ENCODE measurements at places on chromosomes 6 and 20.
A peak's percentile ranks its signal among the peaks of the same experiment; 100 is the strongest.

DNA sequence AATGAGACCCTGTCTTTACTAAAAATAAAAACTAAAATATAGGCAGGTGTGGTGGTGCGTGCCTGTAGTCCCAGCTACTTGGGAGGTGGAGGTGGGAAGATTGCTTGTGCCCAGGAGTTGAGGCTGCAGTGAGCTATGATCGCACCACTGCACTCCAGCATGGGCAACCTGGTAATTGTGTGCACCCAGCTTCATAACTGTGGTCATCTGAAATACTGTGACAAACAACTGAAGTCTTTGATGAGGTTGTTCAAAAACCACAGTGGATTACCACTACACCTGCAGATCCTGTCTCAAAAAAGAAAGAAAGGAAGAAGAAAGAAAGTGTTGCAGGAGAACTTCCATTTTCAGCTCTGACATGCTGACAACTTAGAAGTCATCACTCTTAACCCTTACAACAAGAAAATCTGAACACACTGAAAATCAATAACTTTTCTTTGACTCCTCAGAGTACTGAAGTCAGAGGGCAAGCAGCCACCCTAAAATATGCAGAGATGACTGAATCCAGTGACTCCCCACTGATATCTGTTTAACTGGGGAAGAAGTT, 13.8 kb upstream of the ZBP1 start:
- DNase-seq, result no peak

DNA sequence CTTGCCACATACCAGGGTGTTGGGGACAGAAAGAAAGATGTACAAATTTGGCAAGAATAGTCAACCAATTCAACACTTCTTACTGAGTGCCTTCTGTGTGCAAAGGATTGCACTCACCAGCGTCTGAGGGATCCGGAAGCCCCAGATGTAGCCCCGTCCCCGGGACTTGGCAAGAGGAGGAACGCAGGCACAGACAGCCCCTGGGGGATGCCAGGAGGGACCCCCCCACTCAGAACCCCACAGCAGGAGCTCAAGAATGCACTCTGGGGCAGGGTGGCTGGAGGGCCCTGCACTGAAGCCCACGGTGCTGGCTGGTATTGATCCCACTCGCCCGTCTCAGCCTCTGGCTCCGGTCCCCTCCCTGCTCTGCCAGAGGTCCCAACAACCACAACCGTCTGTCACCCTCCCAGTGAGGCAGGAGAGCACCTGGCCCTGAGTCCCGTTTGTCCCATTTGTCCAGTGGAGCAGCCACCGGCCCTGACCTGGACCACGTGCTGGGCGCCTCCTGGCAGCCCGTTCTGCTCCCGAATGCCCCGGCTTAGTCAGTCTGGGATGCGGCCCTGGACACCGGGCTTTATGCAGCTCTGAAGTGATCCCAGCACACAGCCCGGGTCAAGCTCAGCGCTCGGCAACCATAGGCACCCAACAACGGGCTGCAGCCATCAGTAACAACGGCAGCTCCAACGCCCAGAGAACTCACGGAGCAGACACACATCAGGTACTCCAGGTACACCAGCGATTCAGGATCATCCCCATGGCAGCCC, 128.7 kb downstream of the DLL1 start:
- DNase-seq, result no peak

GRCh38 chr20:44135417-44136204, 51.4 kb downstream of the JPH2 start:
- no peak for DNase-seq

GRCh38 chr6:167034056-167034455, 34.9 kb downstream of the CEP43 start:
- no peak for DNase-seq

DNA sequence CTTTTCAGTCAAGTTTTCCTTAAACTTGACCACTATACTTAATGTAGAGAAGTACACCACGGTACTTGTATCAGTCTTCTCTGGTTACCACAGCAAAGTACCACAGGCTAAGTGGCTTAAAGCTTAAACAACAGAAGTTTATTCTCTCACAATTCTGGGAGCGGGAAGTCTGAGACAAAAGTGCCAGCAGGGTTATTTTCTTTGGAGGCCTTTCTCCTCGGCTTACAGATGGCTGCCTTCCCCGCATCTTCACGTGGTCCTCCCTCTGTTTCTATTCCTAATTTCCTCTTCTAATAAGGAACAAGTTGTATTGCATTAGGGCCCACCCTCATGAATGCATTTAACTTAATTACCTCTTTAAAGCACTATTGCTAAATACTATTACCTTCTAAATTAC, 258.0 kb downstream of the PLCB1 start:
- DNase-seq, result no peak

DNA sequence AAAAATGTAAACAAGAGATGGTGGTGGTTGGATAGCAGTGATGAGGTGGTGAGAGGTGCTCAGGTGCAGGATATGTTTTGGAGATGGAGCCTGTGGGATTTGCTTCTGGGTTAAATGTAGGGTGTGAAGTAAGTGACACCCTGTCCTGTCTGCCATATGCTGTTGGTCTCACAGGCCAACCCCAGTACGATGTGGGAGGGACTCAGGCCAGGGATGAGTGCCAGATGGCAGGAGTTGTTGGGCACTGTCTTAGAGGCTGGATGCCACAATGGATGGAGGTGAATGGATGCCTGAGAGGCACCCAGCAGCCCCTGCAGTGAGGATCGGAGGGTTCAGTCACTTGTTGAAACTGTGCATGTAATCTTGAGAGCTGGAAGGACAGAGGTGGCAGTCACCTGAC, 259.3 kb downstream of the NRN1 start:
- DNase-seq, result no peak

DNA sequence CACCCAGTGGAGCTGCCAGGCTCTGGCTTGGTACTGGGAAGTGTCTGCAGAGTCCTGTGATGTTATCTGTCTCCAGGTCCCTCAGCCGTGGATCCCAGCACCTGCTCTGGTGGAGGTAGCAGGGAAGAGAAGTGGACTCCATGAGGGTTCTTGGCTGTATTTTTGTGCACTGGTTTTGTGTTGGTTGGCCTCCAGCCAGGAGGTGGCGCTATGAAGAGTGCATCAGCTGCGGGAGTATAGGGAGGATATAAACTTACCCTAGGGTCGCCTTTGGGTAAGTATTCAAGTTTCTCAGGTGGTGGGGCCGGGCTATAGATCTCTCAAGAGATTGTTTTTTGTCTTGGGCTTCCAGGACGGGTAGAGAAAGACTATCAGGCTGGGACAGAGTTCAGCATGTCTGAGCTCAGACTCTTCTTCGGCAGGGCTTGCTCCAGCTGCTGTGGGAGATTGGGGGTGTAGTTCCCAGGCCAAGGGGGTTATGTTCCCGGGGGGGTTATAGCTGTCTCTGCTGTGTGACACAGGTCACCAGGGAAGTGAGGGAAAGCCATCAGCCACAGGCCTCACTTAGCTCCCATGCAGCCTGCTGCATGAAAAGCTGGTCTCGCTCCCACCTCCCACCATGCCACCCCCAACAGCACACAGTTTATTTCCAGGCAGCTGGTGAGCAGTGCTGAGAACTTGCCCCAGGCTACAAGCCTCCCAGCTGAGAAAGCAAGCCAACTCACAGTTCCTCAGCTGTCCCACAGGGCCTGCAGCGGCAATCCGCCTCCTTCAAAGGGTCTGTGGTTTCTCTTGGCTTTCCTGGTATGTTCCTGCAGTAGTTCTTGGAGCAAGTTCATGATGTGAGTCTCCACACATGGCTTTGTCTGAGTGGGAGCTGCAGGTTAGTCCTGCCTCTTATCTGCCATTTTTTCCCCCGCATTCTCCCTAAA, 115.7 kb downstream of the AIG1 start:
- no peak for DNase-seq

- no peak for DNase-seq
Observed at GRCh38 chr6:144637541-144637940, 352.4 kb downstream of the UTRN start.

- no peak for DNase-seq
Observed at GRCh38 chr6:141641406-141641805, 491.3 kb upstream of the GJE1 start.

DNA sequence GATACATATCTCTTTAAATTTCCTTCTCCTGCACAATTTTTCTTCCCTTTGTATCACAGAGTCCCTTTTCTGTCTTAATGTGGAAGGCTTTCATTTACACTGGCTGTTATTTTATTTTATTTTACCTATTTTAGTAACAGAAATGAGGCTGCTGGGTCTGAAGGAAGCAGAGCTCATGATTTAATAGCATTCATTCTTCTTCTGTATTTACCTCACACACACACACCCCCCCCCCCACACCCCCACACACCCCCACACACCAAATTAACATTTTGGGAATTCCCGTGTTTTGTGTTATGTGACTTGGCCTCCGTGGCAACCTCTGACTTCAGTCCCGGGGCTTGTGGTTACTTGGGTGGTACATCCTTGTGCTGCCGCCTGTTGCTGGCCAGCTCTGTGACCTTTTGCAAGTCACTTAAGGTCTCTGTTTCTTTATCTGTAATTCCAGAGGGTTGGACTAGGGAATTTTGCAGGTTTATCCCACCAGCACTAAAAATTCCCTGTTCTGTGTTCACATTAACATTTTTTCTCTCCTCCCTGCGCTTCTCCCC, 108.8 kb downstream of the TIAM2 start:
- DNase-seq, result no peak

DNA sequence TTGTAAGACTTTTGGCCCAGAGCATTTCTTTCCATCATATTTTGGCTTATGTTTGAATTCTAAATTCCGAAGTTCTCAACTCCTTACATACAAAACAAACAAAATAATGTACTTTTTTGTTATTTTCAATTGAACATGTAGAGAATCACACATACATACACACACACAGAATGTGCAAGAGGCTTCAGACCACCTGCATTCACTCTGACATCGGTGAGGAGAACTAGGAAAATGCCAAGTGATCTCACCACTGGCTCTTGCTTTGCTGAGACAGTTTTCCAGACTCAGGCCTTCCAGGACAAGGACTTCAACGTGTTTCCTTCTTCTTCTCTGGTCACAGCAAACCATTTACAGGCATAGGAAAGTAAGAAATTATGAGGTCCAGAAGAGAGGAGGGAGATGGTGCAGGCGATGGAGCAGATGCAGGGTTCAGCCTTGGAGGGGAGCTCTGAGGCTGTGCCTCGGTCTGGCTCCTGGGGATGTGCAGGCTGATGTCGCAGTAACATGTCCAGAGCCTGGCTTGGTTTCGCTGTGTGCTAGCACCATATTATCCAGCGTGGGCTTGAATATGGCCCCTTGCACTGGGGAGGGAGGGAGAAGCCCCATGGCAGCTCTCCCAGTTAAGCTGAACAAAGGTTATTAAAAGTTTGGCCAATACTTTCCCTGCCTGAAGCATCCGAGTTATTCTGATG, 93.4 kb downstream of the DACT2 start:
- peak; percentile 41 for DNase-seq

- DNase-seq, result no peak
Observed at GRCh38 chr6:43086022-43086658, 10.0 kb downstream of the PTK7 start.

- no peak for DNase-seq
Observed at GRCh38 chr6:138044458-138044857, 62.8 kb downstream of the PERP start.

DNA sequence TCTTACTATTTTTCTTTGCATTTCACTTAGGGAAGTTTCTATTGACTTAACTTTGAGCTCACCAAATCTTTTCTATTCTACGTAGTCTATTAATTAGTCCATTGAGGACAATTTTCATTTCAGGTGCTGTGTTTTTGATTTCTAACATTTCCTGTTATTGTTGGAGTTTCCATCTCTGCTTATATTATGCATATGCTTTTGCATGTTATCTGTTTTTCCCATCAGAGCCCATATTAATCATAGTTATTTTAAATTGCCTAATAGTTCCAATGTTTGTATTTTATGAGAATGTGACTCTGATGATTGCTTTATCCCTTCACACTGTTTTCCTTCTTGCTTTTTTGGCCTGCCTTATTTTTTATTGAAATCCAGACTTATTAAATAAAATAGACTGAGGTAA, 414.5 kb upstream of the OPRM1 start:
- no peak for DNase-seq

DNA sequence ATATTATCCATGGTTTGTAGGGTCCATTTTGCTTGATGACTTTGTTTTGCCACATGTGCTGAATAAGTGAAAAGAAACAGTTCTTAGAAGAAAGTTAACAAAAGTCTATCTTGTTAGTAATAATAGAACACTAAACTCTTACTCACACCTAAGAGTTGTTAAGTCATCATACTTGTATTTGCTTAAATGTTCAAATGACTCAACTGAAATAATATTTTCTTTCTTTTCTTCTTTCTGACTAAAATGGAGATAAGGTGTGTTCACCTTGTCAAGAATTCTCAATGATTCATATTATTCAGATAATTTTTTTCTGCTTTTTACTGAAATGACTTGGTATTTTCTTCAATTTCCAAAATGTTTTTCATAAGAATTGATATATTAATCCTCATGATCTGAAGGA, 327.2 kb downstream of the HTR1B start:
- no peak for DNase-seq

GRCh38 chr6:139373154-139373927, 1.1 kb downstream of the CITED2 start:
- DNase-seq, result no peak

DNA sequence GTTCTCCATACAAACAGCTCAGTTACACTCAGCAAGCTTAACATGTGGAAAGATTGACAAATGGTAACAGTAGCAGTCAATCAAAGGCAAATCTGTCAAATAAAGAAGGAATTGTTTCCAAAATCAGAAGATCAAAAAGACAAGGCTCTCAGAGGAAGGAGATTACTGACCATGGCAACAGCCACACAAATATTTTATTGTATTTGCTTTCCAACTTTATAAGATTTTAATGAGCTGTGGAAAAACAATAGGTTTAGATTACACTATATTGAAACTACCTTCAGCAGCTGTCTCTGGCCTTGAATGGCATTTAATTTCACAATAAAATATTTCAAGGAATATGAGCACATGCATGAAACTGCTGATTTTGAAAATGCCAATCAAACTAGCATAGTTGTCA, 1143.9 kb upstream of the GJE1 start:
- no peak for DNase-seq

DNA sequence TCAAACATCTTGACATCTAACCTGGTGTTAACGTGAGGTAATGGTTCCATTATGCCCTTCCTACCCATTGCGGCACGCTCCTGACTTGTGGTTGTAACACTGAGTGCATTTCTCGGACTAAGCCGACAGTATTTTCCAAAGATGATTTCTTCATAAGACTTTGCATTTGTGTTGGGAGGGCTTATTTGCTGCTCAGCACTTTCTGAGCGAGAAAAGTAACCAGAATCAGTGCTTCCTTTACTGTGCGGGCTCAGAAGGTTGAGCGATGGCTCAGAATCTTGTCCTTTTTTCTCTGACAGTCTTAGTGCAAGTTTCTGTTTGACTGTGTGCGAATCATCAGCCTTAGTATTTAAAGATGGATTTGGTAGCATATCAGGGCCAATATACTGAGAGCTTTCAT, 171.7 kb downstream of the HIVEP2 start:
- DNase-seq, result no peak

GRCh38 chr6:150491811-150492172, 107.9 kb upstream of the PLEKHG1 start:
- DNase-seq, result no peak

GRCh38 chr6:15484140-15484539, 178.7 kb downstream of the DTNBP1 start:
- no peak for DNase-seq

Measured in HuH-7.5 (cell line).